Activated CD8-positive, alpha-beta memory T cell treated with anti-CD3 and anti-CD28 coated beads for 36 hours (primary cell): ENCODE measurements at places on chromosomes 1 and 21. TPM values are rescaled to one million over a fixed set of nuclear protein-coding genes. Genes with fewer than 3 reads are reported as not detected.

Gene LRRC53
- not detected for total RNA-seq

Gene IL22RA1
- not detected for total RNA-seq

Gene SLC25A44
- total RNA-seq, result 26.7 TPM

Gene TIE1
- 0.44 TPM for total RNA-seq

Gene TBX19
- 0.80 TPM for total RNA-seq

Gene MATN1
- 1.0 TPM for total RNA-seq

Gene ATP1A2
- not detected for total RNA-seq

Gene PGLYRP4
- not detected for total RNA-seq

Gene CLDN17
- not detected for total RNA-seq

Gene CFHR3
- not detected for total RNA-seq

Gene SZT2
- 34.4 TPM for total RNA-seq

Gene ABL2
- 7.8 TPM for total RNA-seq
